Left renal pelvis (tissue), 4 donors: ENCODE measurements at places on chromosomes 12 and 14.

- no peak for DNase-seq
Observed at GRCh38 chr14:60241091-60241490, 7.9 kb upstream of the PPM1A start.

DNA sequence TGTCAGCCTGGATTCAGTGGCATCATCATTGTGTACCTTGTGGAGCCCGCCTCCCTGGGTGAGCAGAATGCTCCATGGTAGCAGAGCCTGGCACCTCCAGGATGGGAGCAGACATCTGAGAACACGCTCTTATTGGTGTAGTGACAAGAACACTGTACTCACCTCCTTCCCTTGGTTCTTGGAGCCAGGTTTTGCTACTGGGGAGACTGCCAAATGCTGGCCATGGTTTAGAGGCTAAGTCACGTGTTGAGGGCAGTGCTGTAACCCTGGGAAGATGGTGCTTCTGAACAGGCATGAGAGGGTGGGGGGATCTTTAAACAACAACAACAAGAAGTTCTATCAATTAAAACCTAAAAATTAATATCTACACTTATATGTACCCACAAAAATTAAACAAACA is 47.6 kb upstream of the ASPG start:
- DNase-seq = no peak

GRCh38 chr12:131112021-131112420 is 158.3 kb downstream of the ADGRD1 start:
- DNase-seq = no peak

DNA sequence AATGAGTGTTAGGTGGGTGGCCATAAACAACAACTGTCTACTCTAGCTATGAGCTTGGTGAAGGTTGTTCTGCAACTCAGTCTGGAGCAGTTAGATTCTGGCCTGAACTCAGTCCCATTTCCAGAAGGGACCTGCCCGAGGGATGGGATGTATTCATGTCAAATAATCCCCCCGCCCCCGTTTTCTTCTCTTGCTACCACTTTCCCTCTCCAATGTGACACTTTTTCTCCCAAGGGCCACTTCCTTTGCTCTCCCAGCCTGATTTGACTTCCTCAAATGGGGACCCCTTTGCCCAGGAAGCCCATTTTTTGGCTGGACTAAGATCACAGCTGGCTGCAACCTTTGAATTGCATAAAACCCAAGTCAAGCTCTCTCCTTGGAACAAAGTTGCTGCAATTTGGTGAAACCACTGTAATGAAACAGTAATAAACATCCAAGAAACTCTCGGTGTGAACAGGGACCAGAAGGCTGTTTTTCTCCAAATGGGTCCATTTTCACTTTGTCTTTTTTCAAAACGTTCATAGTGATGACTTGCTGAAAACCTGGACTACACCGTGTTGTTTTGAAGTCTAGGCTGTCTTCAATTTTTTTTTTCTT is 137.2 kb upstream of the GSC start:
- no peak for DNase-seq

GRCh38 chr12:58648176-58648575 is 272.1 kb downstream of the LRIG3 start:
- no peak for DNase-seq

- no peak for DNase-seq
Observed at GRCh38 chr12:90839346-90839745, 115.6 kb downstream of the CCER1 start.

- no peak for DNase-seq
Observed at GRCh38 chr12:11839091-11839641, 189.7 kb downstream of the ETV6 start.

- no peak for DNase-seq
Observed at GRCh38 chr12:8860165-8860961, 37.9 kb downstream of the A2ML1 start.

GRCh38 chr12:83040991-83041390 is 354.3 kb downstream of the TMTC2 start:
- no peak for DNase-seq

- no peak for DNase-seq
Observed at GRCh38 chr14:99420711-99421110, 59.9 kb downstream of the SETD3 start.

DNA sequence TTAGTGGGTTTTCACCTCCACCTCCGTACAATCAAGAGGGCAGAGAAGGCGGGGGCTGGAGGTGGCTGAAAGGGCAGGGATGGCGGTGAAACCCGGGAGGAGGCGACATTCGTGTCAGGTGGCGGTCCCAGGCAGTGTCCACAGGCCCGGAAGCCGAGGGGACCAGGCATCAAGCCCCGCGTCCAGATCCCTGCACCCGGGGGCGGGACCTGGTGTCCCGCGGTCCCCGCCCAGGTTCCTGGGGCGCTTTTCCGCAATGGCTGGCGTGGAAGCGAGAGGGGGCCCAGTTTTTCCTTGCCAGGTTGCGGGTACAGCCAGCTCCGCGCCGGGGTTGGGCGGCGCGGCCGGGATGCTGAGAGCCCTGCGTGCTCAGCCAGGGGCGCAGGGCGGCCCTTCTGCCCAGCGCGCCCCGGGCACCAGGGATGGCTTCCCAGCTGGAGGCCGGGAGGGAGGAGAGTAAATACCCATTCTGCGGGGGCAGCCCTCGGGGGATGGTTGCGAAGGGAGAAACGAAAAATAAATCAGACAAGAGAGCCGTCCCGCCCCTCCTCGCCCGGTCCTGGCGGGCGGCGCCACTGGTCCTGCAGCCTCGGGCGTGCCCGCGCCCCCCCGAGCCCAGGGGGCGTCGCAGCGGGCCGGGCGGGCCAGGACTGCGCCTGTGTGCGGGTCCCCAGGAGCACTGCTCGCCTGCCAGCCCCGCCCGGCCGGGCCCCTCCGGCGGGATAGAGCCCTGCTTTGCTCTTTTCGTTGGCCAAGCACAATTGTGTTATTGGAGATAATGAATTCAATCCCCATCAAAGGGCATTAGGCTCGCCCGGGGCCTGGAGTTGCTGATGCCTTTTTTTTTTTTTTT is 11.5 kb downstream of the FOXA1 start:
- no peak for DNase-seq

DNA sequence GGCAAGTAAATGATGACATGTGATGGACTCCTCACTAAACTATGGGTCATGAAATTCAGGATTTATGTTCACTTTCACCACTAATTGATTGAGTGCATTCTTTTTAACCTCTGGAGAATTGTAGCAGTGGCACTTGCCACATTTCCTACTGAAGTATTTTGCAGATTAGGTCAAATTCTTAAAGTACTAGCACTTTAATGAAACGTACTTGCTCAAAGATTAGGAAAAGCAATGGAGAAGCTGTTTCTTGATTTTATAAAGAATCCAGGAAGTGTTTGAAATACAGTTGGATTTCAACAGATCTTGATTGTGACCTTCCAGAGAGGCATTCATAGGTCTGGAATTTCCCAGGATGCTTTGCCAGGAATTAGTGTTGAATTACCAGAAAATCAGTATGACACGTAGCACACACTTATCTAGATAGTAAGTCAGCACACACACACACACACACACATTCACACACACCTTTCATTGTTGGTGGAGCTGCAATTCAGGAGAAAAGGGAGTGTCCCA is 162.6 kb downstream of the MYRFL start:
- no peak for DNase-seq

- no peak for DNase-seq
Observed at GRCh38 chr14:106662936-106663550, 1136.7 kb downstream of the TMEM121 start.

DNA sequence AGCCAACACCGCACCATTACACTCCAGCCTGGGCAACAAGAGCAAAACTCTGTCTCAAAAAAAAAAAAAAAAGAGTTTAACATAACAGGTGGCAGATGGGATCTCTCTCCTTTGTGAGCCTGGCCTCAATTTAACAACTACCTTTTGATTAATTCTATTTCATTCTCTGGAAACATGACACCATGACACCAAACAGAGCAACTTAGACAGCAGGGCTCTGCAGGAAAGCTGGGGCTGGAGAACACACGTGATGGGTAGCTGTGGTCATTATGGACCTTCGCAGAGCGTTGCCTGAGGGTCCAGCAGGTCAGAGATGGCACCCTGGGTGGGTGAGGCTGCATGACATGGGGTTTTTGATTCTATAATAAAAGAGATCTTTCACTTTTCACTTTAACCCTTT is 1.7 kb upstream of the DGLUCY start:
- no peak for DNase-seq

DNA sequence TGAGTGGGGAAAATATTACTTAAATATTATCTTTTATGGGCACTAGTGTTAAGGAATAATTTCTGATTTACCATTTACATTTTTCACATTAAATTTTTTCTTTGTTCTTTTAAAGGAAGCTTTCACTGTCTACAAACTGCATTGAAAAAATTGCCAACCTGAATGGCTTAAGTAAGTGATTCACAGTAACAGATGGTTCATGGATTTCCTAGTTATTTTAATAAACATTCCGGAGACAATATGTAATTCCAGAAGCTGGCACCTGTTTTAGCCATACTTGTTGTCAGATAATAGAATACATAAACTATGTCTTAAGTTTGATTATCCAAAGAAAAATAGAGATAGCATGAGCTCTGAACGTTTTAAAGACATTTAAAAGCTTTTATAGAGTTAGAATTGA is 17.1 kb downstream of the DNAL1 start:
- no peak for DNase-seq

GRCh38 chr14:96735526-96735925 is 61.7 kb upstream of the VRK1 start:
- DNase-seq = no peak

DNA sequence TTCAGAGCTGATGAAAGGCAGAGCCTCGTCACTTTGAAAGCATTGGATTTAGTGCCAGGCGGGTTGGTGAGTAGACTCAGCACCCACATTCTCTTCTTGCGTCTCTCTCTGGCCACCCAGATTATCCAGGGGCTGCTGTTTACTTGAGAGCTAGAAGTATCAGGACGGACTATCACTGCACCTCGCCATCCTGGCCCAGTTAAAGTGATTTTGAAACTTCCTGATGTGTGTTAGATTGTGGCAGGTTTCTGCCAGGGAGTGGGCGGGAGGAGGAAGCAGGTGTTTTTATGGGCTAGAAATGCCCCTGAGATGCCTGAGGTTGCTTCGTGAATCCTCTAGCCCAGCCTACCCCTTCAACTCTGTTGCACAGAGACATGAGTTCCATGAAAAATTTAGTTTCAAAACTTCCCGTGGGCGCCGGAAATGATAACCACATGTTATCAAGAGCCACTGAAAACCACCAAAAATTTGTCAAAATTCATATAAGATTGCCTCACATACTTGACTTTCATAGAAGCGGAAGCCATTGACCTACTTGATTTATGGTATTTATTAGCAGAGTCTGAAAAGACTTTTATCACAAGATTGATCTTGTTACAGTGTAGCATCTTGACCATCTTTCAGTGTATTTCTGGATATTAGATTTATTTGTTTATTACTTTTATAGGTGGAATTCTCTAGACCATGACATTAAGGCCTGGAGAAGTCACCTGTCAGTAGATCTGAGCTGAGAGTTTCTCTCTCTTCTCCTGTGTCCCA is 466.0 kb downstream of the RAD51B start:
- no peak for DNase-seq

GRCh38 chr12:18462442-18462841 is 201.1 kb downstream of the PIK3C2G start:
- peak; percentile 31 for DNase-seq

- no peak for DNase-seq
Observed at GRCh38 chr14:100246809-100247428, 8.0 kb downstream of the YY1 start.

DNA sequence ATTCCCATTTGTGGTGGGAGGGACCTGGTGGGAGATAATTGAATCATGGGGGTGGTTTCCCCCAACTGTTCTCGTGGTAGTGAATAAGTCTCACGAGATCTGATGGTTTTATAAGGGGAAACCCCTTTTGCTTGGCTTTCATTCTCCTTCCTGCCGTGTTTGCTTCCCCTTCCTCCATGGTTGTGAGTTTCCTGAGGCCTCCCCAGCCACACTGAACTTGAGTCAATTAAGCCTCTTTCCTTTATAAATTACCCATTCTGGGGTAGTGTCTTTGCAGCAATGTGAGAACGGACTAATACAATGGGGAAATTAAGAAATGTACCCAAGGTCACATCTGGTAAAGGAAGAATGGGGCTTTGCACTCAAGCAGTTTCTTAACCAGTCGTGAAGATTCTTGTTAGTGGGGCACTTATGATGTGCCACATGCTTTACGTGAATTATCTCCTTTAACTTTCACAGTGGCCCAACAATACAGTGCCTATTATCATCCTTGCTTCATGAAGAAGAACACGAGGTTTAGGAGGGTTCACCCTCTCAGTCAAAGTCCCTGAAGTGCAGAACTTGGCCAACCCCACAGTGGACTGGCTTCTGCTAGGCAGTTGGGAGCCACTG is 234.3 kb downstream of the EFCAB11 start:
- no peak for DNase-seq

DNA sequence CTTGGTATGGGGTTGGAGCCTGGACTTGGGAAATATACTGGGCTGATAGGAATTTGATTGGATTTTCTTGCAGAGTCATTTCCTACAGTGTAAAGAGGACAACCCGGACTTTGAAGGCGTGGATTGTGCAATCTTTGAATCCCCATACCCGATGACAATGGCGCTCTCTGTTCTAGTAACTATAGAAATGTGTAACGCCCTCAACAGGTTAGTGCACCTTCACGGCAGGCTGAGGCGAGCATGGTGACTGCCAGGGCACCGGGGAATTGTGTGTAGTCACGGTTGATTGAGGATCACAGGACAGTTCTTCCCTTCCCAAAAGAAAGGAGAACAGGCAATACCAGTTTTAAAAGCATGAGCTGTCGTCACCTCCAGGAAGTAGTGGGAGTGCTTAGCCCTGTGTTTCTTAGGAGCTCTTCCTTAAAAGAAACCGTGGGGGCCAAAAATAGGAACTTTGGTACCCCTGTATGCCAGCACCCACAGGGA is 58.3 kb downstream of the ANAPC7 start:
- no peak for DNase-seq

DNA sequence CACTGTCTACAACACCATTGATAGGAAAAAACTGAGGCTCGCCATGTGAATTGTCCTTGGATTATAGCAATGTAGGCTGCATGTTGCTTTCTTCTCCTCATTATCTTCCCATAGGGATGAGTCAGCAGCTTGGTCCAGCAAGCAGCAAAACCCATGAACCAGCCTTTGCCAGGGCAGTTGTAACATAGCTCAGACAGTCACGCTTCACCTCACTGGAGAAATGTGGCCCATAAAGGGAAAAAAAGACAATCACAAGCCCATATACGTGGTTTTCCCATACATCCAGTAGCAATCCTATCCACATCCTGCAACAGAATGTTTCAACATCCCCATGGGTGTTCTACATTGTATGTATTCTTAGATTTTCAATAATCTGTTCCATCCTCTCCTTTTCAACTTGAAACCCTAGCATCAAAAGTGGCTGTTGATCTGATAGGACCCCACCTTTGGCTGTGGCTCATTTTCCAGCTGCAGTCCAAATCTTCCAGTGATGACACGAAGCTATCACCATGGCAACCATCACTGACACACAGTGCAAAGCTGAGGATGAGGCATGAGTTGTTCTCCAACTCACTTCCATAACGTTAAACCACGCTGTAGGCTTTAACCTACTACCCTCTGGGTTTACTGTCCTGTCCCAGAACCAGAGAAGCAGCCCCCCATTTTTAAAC is 34.0 kb downstream of the GRIN2B start:
- DNase-seq = peak; percentile 26

- no peak for DNase-seq
Observed at GRCh38 chr14:91299121-91300115, 54.9 kb upstream of the GPR68 start.

- DNase-seq = no peak
Observed at GRCh38 chr12:89263900-89264299, 88.4 kb downstream of the DUSP6 start.
